ENCODE measurements at places on chromosomes 11 and 22.

DNA sequence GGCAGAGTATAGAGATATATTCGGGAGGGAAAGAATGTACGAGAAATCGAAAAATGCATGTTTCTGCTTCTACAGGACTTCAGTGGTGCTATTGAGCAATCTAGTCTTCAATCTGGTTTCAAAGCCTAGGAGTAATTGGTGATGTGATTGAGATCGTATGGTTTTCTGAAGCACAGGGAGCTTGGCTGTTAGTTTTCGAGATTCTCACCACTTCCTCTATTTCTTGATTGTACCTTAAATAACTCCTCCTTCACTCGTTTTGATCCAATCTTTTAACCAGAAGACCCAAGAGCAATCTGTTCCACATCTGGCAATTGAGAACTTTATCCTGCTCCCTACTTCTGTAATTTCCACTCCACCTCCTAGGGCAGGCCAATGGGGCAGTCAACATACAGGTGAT, 518 bp downstream of the CCDC179 start:
- no peak for DNase-seq

DNA sequence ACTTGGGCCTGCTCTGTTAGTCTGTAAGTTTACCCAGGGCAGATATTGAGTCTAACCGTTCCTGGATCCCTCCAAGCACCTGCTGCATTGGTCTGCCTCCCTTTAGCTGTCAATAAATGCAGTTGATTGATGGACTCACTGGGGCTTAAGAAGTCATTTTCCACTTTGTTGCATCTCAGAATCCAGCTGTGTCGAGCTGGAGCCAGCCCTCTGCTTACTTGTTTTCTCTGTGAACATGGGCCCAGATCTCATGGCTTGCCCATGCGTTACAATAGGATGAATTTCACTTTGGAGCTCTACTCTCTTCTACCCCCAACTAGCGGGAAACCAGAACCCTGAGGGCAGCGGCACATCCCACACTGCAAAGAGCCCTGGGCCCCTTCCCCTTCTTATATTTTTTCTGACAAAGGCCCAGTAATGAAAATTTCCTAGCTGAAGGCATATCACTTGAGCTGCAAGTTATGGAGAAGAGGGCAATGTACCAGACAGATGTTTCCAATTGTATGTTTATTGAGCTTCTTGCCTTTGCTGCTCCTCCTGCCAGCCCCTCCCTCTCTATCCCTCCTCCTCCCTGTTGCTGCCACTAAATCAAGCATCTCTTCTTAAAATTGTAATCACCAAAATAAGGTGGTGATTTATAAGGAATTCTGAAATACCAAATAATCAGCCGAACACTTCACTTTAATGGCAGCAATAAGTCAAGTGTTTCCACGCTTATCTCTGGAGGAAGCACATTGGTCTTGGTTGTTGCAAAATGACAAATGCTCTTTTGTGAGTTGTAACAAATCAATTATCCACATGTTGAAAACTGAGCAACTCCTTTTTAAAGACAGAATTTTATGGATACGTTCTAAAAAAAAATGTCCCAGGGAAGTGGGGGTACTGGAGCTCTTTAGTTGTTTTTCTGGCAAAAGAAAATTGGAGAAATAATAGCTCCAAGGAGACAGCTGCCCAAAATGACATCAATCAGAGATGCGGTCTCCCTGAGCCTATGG, 212.3 kb upstream of the ZBED5 start:
- no peak for DNase-seq

- no peak for DNase-seq
These were observed 22.9 kb upstream of the THY1 start for GRCh38 chr11:119445850-119446249.

- no peak for DNase-seq
These were observed 140.6 kb downstream of the ATG16L2 start for GRCh38 chr11:72954860-72955259.

- DNase-seq = no peak
These were observed 93.2 kb downstream of the PLEKHA7 start for GRCh38 chr11:16921019-16921418.

- DNase-seq = peak; percentile 22
These were observed 726 bp downstream of the PKNOX2 start for GRCh38 chr11:125165111-125165842.

DNA sequence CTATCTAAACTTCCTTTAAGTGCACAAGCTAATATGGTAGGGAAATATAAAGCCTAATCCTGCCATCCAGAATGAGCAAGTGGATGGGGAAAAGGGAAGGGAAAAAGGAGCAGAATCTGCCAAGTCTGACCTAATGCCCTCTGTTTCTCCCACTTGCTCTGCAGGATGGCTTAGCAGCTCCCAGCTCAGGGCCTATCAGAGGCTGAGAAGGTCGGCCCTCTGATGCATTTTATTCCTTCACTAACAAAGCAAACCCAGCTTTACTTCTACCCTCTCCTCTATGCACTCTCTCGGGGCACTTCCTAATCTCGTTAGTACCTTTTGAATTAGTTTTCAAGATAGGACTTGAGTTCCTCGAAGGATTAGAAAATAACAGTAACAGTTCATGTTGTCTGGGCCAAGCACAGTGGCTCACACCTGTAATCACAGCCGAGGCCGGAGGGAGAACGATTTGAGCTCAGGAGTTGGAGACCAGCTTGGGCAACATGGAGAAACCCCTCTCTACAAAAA, 9.9 kb upstream of the OR51V1 start:
- no peak for DNase-seq
